ENCODE measurements at places on chromosomes 5 and 9. TPM values are rescaled to one million over a fixed set of nuclear protein-coding genes. Genes with fewer than 3 reads are reported as not detected.

The LRRC19 gene
- not detected for total RNA-seq

DNA sequence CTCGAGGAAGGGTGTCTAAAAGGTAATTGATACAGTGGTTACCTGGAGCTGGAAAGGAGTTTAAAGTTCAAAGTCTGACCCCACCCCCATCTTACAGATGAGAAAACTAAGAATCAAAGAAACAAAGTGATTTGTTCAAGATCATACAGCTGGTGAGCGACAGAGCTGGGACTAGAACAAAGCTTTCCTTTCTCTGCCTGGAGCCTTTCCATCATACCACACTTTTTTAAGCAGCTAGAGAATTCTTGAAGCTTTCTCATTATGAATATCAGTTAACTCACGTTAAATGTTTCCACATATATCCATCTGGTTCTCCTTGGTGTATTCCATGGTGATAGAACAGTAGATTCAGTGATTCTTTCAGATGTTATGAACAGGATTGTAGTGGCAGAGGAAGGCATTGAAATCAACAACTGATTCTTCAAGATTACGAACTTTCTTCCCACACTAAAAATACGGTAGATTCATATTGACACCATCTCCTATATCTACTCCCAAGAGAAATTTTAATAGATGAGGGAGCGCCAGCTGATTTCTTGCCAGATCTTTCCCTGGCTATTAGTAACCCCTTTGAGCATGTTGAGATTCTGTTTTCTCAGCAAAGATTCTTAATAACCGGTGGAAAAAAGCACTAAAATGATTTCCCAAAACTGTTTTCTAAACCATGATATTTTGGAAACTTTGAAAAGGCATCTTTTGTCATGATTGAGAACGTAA, 233.7 kb downstream of the ADAMTSL1 start:
- DNase-seq, result no peak

GRCh38 chr5:103262422-103262871, 3.9 kb downstream of the MACIR start:
- no peak for DNase-seq

DNA sequence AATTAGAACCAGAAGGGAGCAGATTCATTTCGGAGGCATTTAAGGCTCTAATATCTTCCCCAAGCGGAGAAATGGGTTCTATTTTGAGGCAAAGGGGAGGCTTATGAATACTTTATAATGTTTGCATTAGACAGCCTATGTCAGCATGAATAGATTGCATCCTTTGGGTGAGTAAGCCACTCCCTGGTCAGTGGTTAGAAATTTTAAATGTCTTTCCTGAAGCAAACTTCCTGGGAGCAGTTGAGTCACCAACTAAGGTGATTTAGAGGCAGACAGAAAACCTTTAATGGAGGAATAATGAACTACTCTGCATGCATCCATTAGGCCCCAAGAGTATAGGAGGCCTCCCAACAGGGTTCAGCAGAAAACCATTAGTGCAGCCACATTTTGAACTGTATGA, 204.9 kb downstream of the ELAVL2 start:
- no peak for DNase-seq

DNA sequence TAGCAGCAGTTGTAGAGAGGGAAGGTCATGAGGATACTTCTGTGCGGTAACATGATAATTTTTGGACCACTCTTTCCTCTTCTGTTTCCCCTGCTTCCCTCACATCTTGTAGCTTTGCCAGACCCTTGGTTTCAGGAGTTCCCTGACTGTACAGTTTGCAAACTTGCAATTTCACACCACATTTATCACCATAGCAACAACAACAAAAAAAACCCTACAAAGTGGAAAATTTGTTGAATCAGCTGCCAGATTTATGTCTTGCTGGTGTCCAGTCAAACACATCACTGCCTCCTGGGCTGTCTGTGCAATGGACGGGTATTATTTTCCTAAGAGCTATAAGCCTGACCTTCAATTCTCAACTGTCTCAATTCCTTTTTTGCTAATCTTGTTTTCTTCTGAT, 751.6 kb downstream of the TLR4 start:
- no peak for DNase-seq

DNA sequence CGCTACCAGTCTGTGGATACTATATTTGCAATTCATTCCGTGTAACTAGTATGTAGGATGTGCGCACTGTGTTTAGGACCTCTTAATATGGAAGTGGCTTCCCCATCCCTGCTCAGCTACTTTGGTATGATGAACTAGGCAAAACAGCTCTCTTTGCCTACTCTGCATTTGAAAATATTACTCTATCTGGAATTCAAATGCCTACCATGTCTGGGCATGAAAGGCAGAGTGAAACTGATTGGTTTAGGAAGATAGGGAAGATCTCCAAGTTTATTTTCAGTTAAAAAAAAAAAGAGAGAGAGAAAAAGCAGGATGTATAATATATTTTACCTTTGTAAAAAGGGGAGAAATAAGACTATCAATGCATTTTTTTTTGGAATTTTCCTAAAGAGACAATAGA, 74.1 kb upstream of the ELL2 start:
- DNase-seq, result no peak

- DNase-seq, result no peak
Measured at GRCh38 chr5:87741881-87742280, 329.2 kb upstream of the CCNH start.

DNA sequence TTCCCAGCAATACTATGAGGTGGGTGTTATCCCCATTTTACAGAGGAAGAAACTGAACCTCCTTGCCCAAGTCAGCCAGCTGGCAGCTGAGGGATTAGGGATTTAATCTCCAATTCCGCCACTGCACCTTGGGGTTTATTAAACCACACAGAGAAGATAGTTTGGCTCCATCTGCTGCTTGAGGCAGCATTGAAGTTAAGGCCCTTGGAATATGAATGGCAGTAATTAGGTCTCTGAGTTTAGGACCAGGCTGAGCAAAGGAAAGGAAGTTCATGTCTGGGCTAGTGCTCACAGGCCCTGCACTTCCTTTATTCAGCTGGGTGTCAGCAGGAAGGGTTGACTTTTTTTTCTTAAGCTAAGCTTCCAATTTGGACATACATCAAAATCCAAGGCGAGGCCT, 86.9 kb upstream of the GDNF start:
- no peak for DNase-seq

- no peak for DNase-seq
Measured at GRCh38 chr9:7284117-7284516, 515.5 kb downstream of the DMAC1 start.

The IFNE gene
- total RNA-seq, result 0.92 TPM

DNA sequence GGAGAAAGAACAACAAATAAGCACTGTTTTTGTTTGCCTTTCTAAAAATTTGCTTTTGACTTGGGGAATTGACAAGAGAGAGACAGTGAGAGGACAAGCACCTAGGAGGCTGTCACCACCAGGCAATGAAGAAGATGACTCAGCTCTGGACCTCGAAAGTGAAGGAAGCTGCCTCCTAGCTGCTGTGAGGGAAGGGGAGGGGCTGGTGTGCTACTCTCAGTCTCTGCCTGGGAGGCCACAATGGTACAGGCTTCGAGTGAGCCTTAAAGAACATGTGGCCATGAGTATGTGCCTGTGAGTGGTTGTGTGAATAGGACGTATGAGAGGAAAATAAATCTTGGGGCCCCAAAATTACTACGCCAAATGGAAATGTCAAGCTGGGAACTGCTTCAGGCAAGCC, 7.1 kb upstream of the PLK2 start:
- DNase-seq, result no peak

The PELO gene
- 18.4 TPM for total RNA-seq

The RALGDS gene
- total RNA-seq, result 34.6 TPM

DNA sequence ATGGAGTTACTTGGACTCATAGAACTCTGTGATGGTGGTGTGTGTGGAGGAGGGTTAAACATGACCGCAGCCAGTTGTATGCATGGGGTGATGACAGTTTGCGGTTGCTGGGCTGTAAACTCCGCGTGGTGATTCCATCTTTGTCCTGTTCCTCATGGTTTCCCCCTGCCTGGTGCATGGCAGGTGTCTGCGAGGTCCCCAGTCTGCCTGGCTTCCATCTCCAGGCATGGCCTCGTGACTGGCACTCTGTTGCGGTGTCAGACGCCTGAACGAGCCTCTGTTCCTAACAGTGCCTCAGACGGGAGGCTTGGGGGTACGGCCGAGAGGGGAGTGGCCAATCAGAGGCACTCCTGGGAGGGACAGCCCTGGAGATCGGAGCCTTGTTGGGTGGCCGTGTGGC, 33.9 kb upstream of the SH3PXD2B start:
- no peak for DNase-seq

DNA sequence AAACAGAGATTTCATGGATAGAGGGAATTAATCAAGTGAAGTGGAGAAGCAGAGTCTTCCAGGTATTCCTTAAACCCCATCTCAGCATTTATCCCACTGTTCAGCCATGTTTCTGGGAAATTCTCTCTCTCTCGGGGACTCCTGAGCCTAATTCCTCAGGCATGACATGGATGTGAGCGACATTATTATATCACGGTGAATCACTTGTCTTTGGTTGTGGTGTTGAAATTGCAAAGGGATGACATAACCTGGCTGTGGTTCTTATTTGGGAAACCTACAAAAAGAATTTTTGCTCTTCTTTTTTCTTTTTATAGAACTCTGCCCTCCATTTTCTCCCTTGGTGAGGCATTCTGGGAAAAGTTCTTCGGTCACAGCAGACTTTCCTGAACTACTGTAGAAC, 457.9 kb upstream of the PTGER4 start:
- DNase-seq, result no peak

- no peak for DNase-seq
Measured at GRCh38 chr5:10863763-10864383, 102.8 kb upstream of the DAP start.

GRCh38 chr5:107263387-107264018, 407.2 kb downstream of the EFNA5 start:
- DNase-seq, result no peak

DNA sequence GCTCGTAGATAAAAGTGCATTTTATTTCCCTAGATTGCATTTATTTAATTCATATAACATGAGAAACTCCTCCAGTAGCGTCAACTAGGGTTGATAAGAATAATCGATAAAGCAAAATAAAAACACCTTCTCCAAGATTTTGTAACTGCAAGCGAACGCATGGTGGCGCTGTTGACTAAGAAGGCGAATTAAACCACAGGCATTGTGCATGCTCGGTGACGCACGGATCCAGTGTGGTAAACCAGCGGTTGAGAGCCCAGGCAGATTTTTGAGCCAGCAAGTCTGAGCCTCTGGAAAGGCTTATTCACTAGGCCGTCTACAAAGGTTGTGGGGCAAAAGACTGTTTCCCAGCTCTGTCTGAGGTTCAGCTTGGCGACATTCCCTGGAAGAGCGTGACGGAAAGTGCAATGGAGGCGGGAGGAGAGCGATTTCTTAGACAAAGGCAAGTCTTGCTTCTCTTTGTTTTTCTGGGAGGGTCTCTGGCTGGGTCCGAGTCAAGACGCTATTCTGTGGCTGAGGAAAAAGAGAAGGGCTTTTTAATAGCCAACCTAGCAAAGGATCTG, at the start of gene PCDHB3:
Gene PCDHB3, plus strand, starts transcription at position 231 of the 563 bp plus-strand sequence. Its CDS starts 177 bp downstream, at position 408.
- DNase-seq, result no peak

DNA sequence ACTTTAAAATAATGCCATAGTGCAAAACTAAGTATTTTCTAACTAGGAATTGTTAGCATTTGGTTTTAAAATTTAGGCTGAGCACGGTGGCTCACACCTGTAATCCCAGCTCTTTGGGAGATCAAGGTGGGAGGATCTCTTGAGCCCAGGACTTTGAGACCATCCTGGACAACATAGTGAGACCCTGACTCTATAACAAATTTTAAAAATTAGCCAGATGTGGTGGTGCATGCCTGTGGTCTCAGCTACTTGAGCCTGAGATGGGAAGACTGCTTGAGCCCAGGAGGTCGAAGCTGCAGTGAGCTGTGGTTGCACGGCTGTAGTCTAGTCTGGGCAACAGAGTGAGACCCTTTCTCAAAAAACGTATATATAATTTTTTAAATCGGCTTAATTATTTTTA, 4.9 kb downstream of the OTULIN start:
- no peak for DNase-seq

The MSX2 gene
- 0.21 TPM for total RNA-seq

The MLANA gene
- total RNA-seq, result not detected

The PRR16 gene
- not detected for total RNA-seq

The GABRA1 gene
- total RNA-seq, result not detected

DNA sequence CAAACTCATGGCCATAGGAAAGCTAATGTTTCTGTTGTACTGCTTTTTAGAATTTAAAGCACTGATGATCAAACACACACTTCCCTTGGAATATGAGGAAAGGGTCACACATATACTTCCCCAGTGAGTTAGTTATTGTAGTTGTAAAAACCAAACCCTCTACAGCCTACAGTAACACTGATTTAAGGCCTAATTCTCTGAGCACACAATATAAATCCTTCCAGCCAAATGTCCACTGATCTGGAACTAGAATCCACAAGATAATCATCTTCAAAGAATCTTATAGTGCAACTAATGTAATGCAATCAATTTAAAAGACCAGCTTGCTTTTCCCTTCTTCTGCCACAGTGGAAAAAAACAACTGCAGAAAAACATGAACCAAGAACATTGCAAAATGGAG, 219.3 kb downstream of the CAAP1 start:
- DNase-seq, result no peak

The POU5F2 gene
- 0.46 TPM for total RNA-seq

The EFNA5 gene
- 16.7 TPM for total RNA-seq

The CATSPER3 gene
- not detected for total RNA-seq

DNA sequence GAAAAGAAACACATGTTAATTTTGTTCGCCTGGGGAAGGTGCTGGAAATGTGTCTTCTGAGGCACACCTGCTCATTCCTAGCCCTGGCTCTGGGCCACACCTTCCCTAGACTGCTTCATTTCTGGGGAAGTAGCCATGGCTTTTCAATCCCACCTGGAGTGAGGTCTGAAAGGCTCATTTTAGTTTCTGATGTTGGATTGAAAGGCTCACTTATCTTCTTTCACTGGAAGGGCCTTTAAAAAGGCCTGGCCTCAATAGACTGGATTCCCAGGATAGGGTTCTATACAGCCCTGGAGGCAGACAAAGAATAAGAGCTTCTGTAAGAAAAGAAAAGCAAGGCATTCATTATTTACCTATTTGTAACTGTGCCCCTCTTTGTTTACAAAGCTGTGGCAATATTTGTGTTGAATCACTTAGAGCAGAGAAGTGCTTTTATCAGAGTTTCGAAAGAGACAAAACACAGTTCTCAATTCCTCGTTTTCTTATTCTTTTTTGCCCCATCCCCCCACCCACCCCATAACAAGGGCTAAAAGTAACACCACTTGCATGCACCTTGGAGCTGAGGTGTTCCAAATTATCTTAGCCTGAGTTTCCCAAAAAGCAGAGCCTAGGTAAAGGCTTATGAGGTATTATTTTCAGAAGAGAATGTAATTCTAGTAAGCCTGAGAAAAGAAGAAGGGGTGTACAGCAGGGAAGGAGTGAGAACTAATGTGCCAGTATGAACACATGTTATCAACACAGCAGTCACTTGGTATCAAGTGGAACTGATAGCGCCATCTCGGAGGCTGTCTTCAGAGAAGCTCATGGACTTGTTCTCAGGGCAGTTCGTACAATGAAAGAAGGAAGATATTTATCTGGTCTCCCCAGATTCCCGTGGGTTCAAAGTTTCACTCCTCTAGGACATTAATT, 413.1 kb downstream of the KCTD16 start:
- no peak for DNase-seq

Data from pulmonary artery endothelial cell (primary cell).